Fibroblast of skin of left biceps (primary cell): ENCODE measurements at places on chromosomes 16 and 17.

- DNase-seq, result no peak
Measured at GRCh38 chr16:88881007-88881615, 14.7 kb upstream of the PABPN1L start.

- DNase-seq, result no peak
Measured at GRCh38 chr17:48299760-48300159, 130.3 kb downstream of the SKAP1 start.

GRCh38 chr16:72974142-72974769 is 73.7 kb downstream of the ZFHX3 start:
- DNase-seq, result no peak

- DNase-seq, result no peak
Measured at GRCh38 chr16:10510279-10510678, 70.1 kb downstream of the EMP2 start.

GRCh38 chr17:8057691-8058114 is 18.8 kb downstream of the ALOX15B start:
- DNase-seq, result peak; percentile 41

GRCh38 chr16:58563235-58563634 is 47.9 kb downstream of the SETD6 start:
- peak; percentile 30 for DNase-seq

DNA sequence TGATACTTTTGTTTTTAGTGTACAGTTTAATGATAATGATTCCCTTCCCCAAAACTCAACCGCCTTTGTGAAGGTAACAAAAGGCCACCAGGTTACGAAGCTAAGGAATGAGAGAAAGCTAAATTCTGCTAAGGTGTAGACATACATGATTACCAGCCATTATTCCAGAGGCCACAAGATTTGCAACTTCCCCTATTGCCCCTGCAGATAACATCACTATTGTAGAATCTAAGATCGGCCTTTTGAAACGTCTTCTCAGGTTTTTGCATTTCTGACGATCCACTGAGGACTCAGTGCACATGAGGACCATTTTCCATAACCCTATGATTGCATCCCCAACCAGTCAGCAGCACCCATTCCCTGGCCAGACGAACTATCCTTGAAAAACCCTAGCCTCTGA is 33.9 kb upstream of the SNN start:
- DNase-seq, result no peak
